ENCODE measurements at places on chromosomes 11 and 22. TPM values are rescaled to one million over a fixed set of nuclear protein-coding genes. Genes with fewer than 3 reads are reported as not detected.

Gene ZC3H7B
- total RNA-seq: 42.9 TPM

Gene OR52I2
- not detected for total RNA-seq

DNA sequence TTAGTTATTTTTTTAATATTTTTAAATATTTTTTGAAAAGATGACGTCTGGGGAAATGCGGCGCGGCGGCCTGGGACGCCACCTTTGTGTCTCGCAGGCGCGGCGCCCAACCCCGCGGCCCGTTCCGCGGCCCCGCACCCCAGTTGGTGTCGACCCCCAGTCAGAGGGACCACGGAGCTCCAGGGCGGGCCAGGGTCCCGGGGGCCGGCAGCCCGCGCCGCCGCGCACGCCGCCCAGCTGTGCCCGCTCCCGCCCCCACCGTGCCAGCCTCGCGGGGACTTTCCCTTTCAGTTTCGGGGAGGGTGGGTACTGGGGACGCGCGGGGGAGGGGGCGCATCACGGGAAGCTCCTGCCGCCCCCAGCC is 1.6 kb downstream of the CCND1 start:
- DNase-seq: peak; percentile 72

- DNase-seq: no peak
Measured at GRCh38 chr11:10004526-10005113, 289.4 kb downstream of the SBF2 start.

DNA sequence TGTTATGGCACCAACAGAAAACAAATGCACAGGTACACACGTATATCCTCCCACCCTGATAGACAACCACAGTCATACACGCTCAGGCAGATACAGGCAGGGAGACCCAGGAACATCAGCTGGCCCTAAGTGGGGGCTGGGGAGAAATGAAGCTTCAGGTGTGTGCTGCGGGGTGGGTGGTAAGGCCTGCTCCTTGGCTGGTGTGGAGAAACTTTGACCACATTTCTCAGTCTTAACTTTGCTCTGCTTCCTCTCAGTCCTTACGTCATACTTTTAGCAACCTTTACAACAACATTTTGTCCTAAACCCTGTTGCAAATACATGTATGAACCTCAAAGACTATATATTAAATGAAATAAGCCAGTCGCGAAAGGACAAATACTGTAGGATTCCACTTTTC is 6.7 kb upstream of the ANAPC15 start:
- DNase-seq: no peak
